Mucosa of descending colon (tissue), 3 donors: ENCODE measurements at places on chromosomes 5 and 9. TPM values are rescaled to one million over a fixed set of nuclear protein-coding genes. Genes with fewer than 3 reads are reported as not detected.

DNA sequence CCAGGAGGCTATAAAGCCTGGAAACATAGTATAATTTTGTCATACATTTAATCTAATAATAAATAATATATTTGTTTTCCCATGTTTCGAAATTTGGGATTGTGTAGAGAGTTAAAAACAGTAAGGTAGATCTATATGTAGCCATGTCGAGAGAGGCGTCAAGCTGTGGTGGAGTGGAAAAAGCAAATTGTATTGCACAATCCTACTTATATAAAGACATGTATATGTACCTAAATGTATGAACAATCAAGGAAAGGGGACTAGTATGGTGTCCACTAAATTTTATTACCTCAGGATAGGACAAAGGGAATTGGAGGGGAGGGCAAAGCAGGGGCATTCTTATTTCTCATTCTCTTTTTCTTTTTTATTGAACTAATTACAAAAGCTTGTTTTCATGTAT is 52.0 kb downstream of the GLRA1 start:
- no peak for DNase-seq

- no peak for DNase-seq
Observed at GRCh38 chr9:137396227-137396626, 26.7 kb downstream of the EXD3 start.

GRCh38 chr5:69492391-69492922 is at the start of gene OCLN:
Gene OCLN (plus strand): TSS chr5:69492790. CDS start chr5:69504245, 11,455 bp downstream.
- peak; percentile 84 for DNase-seq

- DNase-seq, result no peak
Observed at GRCh38 chr5:141832131-141832530, 46.1 kb downstream of the PCDH1 start.

GRCh38 chr9:137416006-137416562 is 6.9 kb downstream of the EXD3 start:
- no peak for DNase-seq

DNA sequence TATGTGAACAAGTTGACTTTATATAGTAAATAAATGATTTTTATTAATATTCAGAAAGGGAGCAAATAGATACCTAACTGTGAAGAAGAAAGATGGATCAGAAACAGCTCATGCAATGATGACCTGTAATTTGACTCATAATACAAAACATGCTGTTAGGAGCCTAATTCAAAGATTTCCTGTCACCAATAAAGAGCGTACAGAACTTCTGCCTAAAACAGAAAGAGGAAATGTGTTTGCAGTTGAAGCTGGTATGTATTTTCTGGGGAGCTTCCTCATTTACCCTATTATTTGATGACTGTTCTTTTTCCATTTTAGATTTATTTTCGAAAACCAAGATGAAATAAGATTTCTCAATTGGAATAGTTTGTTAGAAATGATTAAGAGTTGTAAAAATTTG is 11.4 kb downstream of the YTHDC2 start:
- DNase-seq, result no peak

GRCh38 chr5:153516504-153517240 is 26.2 kb downstream of the GRIA1 start:
- DNase-seq, result no peak

GRCh38 chr9:136011703-136012496 is 50.7 kb upstream of the UBAC1 start:
- DNase-seq, result peak; percentile 56

GRCh38 chr5:6377582-6377904 is 804 bp downstream of the MED10 start:
- no peak for DNase-seq

GRCh38 chr9:5113994-5114748 is 71.3 kb downstream of the INSL6 start:
- peak; percentile 9 for DNase-seq

- no peak for DNase-seq
Observed at GRCh38 chr9:15529566-15530324, 19.0 kb upstream of the PSIP1 start.

- no peak for DNase-seq
Observed at GRCh38 chr9:121708768-121709488, 57.5 kb downstream of the DAB2IP start.

Gene MELK
- total RNA-seq, result 4.5 TPM

Gene ADRB2
- total RNA-seq, result 3.1 TPM

Gene CDC20B
- not detected for total RNA-seq

Gene TMEM8B
- 22.8 TPM for total RNA-seq

Gene KCNN2
- total RNA-seq, result 0.96 TPM

Gene PFN3
- total RNA-seq, result not detected

Gene TRMT10B
- 14.8 TPM for total RNA-seq

Gene NKD2
- 3.7 TPM for total RNA-seq

Gene PARP8
- total RNA-seq, result 7.4 TPM
